Activated T-cell treated with anti-CD3 and anti-CD28 coated beads, Interleukin-2, amount 50 U/mL, for 72 hours (primary cell): ENCODE measurements at places on chromosomes 1 and 21. TPM values are rescaled to one million over a fixed set of nuclear protein-coding genes. Genes with fewer than 3 reads are reported as not detected.

Gene OR2AK2
- 0.35 TPM for total RNA-seq

Gene FCRL6
- total RNA-seq: 0.16 TPM

- no peaks in the 10 kb centered on the region for H3K27me3 ChIP-seq
- no peaks in the 10 kb centered on the region for H3K36me3 ChIP-seq
- DNase-seq: peak; percentile 74
- H3K4me3 ChIP-seq: no peak overlapping the region
- H3K4me1 ChIP-seq: peaks cover 14% of the 10 kb centered on the region
- H3K27ac ChIP-seq: no peak overlapping the region
These were observed 8.8 kb upstream of the FGR start for GRCh38 chr1:27643600-27644368.

- no peak overlapping the region for H3K27ac ChIP-seq
- H3K36me3 ChIP-seq: no peaks in the 10 kb centered on the region
- H3K4me3 ChIP-seq: no peak overlapping the region
- H3K4me1 ChIP-seq: no peaks in the 10 kb centered on the region
- peaks cover 13% of the 10 kb centered on the region for H3K27me3 ChIP-seq
- no peak for DNase-seq
These were observed 134.1 kb downstream of the CYYR1 start for GRCh38 chr21:26438976-26439375.

DNA sequence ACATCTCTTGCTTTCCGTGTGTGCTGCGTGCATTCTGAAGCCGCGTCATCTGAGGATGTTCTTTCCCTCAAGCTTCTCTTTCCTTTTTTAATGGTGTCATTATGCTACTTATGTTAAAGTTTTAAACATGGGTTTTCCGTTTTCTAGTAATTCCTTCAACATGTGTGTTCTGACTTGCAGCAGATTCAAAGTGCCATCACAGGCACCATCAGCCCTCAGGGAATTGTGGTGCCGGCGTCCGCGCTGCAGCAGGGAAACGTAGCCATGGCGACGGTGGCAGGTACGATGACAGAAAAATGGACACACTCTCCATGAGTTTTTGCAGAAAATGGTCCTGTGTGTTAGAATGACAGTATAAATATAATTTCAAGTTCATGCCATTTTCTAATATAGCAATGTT is 42.4 kb downstream of the PKNOX1 start:
- no peak overlapping the region for H3K4me3 ChIP-seq
- no peaks in the 10 kb centered on the region for H3K4me1 ChIP-seq
- no peak for DNase-seq
